Stimulated activated naive B cell treated with anti-CD40 and anti-IgM and Interleukin-4, amounts not matched to agents 10 μg/mL and 1 μg/mL and 100 μg/mL, for 72 hours (primary cell): ENCODE measurements at places on chromosomes 6 and 20.

DNA sequence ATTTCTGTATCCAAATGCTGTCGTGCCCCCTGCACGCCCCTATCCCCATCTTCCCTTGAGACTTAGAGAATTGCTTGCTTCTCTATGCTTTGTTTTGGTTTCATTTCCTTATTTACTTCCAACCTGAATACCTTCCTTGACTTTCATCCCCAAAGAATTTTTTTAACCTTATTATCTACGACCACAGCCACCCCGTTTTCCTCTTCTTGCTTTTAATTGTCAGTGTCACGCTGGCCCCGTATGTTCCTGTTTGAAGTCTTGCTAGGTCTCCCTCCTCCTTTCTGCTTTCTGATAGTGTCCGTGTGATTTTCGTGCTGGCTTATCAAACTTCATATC lies 40.1 kb downstream of the RNF217 start:
- H3K36me3 ChIP-seq, result no peaks in the 10 kb centered on the region
- H3K27ac ChIP-seq, result no peak overlapping the region
- peaks cover 6% of the 10 kb centered on the region for H3K4me1 ChIP-seq
- DNase-seq, result no peak
- H3K4me3 ChIP-seq, result no peak overlapping the region
- H3K27me3 ChIP-seq, result no peaks in the 10 kb centered on the region

DNA sequence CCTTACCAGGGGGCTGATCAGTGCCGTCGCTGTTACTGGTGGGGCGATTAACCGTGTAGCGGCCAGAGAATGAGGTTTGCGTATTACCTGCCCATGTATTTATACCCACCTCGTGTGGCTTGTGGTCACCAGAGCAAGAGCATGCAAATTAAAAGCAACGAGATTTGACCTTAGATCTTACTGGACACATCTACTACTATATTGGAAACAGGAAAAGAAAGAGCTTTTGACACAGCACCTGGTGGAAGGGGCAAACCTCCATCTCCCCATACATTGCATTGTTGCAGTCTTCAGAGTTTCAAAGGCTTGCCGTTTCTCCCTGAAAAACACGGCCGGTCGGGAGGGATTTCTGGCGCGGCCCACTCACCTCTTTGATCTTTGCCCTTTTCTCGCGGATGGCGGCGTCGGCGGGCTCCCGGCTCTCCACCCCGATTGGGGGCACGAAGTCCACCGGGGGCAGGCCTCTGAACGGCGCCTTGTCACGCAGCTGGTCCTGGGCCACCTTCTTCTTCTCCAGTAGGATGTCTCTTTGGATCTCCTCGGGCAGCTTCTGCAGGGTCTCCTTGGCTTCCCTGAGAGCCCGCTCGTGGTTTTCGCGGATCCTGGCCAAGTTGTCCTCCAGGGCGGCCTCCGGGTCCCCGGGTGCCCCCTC lies 1.3 kb downstream of the MAN1A1 start:
- no peaks in the 10 kb centered on the region for H3K27me3 ChIP-seq
- H3K4me1 ChIP-seq, result peaks cover 48% of the 10 kb centered on the region
- H3K27ac ChIP-seq, result peak overlapping the region; percentile 59
- H3K36me3 ChIP-seq, result peaks cover 18% of the 10 kb centered on the region
- DNase-seq, result peak; percentile 18

DNA sequence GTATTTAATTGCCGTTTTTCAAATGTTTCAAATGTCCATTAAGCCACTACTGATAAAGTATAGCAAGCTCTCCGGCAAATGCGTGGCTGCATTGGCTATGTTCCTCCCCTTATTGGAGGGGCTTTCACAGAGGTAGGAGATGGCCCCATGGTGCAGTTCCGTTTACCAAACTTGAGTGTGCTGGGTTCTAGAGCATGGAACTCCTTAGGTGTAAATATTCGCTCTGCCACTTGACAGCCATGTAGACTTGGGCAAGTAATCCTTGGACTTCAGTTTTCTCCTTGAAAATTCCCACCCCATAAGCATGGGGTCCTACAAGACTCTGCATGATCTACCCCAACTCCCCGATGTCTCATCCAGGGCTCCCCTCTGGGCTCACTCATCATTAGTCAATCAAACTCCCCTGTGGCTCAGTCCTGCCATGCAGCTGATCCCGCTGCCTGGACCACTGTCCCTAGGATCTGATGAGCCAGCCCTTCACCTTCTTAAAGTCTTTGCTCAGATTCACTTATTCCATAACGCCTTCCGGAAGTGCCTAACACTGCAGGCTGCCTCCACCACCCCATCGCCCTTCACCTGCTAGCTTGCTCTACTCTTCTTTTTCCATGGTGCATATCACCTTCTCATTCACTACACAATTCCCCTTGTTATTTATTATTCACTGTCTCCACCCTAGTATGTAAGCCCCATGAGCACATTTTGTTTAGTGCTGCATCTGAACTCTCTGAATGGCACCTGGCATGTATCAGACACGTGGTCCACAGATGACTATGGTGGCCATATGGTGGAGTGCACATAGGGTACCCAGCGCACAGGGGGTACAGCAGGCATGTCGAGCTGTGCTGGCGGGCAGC lies 18.8 kb downstream of the PRR18 start:
- peaks cover 6% of the 10 kb centered on the region for H3K27me3 ChIP-seq
- no peak overlapping the region for H3K4me3 ChIP-seq
- peaks cover 2% of the 10 kb centered on the region for H3K36me3 ChIP-seq

DNA sequence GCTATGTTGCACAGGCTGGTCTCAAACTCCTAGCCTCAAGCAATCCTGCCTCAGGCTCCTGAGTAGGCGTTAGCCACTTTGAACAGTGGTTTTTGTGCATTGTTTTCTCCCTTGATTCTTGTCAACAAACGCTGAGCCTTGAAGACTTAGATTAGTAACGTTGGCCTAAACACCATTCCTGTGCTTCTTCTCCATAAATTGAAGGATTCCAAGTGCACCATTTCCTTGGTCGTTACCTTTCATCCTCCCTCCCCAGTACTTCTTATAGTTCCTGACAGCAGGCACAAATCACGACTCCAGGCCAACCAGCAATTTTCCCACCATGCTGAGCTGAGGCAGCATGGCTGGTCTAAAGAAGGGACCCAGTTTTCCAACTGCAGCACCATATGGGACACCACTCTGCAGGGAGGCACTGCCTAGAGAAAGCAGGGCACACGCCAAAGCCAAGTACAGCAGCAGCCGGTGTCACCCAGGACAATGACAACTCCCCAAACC lies 8.9 kb downstream of the RPS10 start:
- H3K4me3 ChIP-seq, result no peak overlapping the region
- peaks cover 25% of the 10 kb centered on the region for H3K36me3 ChIP-seq
- DNase-seq, result no peak
- H3K27me3 ChIP-seq, result no peaks in the 10 kb centered on the region

- no peak for DNase-seq
- H3K27ac ChIP-seq, result no peak overlapping the region
- H3K4me1 ChIP-seq, result no peaks in the 10 kb centered on the region
- peaks cover 3% of the 10 kb centered on the region for H3K36me3 ChIP-seq
- peaks cover 37% of the 10 kb centered on the region for H3K27me3 ChIP-seq
These were observed 74.2 kb upstream of the NRN1 start for GRCh38 chr6:6080975-6081374.

- H3K4me1 ChIP-seq, result peaks cover 1% of the 10 kb centered on the region
- DNase-seq, result no peak
- no peak overlapping the region for H3K4me3 ChIP-seq
- no peaks in the 10 kb centered on the region for H3K36me3 ChIP-seq
- H3K27ac ChIP-seq, result no peak overlapping the region
These were observed 217.3 kb downstream of the ERMARD start for GRCh38 chr6:169968541-169969270.

- H3K4me3 ChIP-seq, result no peak overlapping the region
- no peaks in the 10 kb centered on the region for H3K36me3 ChIP-seq
- H3K27ac ChIP-seq, result no peak overlapping the region
These were observed 89.6 kb upstream of the NHSL1 start for GRCh38 chr6:138588805-138589434.

DNA sequence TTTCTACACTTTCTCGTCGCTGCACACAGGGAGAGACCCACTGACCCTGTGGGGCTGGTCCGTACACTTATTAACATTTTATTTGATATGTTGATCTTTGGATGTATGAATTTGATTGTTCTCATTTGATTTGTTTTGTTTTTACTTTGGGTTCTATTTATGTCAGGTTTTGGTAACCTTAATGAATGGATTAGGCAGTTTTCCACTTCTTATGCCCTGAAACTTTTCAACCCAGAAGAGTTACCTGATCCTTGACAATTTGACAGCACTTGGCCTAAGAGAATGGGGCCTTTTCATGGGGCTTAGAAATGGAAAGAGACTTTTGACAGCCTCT lies 23.6 kb downstream of the GPX6 start:
- H3K36me3 ChIP-seq, result no peaks in the 10 kb centered on the region
- H3K4me1 ChIP-seq, result peaks cover 18% of the 10 kb centered on the region
- peaks cover 83% of the 10 kb centered on the region for H3K27me3 ChIP-seq

GRCh38 chr6:161181121-161181520 lies 92.7 kb downstream of the AGPAT4 start:
- peaks cover 13% of the 10 kb centered on the region for H3K36me3 ChIP-seq
- H3K27ac ChIP-seq, result no peak overlapping the region
- no peak overlapping the region for H3K4me3 ChIP-seq
- peaks cover 5% of the 10 kb centered on the region for H3K27me3 ChIP-seq

GRCh38 chr6:51060262-51060762 lies 241.6 kb downstream of the TFAP2B start:
- H3K4me1 ChIP-seq, result no peaks in the 10 kb centered on the region
- H3K27me3 ChIP-seq, result no peaks in the 10 kb centered on the region
- no peak overlapping the region for H3K27ac ChIP-seq
- no peaks in the 10 kb centered on the region for H3K36me3 ChIP-seq
- DNase-seq, result no peak
